SJSA1 (cell line): ENCODE measurements at places on chromosomes 1 and 21. TPM values are rescaled to one million over a fixed set of nuclear protein-coding genes. Genes with fewer than 3 reads are reported as not detected.

- peaks cover 10% of the 10 kb centered on the region for H3K4me1 ChIP-seq
- no peak overlapping the region for H3K4me3 ChIP-seq
- DNase-seq = no peak
Measured at GRCh38 chr1:231557898-231558707, 29.6 kb downstream of the TSNAX start.

DNA sequence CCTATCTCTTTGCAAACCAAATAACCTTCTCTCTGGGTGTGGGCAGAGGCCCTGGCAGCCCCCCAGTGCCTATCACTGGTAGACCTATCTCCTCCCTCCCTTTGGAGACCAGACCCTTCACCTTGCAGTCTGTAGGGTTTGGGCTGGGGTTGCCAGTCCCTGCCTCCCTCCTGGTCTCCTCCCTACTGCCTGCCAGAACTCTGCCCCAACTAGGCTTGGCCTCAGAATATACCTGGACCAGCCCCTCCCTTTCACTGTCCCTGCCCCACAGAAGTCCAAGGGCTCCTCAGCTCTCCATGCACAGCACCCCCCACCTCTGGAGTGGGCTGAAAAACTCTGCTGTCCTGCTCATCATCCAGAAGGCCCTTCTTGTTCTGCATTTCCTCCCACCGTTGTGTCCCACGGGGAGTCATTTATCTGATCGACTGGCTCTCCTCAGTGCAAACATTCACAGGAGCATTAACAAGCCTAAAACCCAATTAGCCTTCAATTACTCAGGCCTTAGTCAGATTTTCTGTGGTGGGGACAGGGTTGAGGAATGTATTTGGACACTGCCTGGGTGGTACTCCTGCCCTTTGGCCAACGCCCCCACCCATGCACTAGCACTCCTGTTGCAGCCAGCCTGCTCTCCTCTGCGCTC, 27.7 kb upstream of the DMBX1 start:
- peaks cover 14% of the 10 kb centered on the region for H3K27me3 ChIP-seq
- no peak overlapping the region for H3K4me3 ChIP-seq
- peaks cover 16% of the 10 kb centered on the region for H3K4me1 ChIP-seq
- no peak overlapping the region for H3K27ac ChIP-seq

DNA sequence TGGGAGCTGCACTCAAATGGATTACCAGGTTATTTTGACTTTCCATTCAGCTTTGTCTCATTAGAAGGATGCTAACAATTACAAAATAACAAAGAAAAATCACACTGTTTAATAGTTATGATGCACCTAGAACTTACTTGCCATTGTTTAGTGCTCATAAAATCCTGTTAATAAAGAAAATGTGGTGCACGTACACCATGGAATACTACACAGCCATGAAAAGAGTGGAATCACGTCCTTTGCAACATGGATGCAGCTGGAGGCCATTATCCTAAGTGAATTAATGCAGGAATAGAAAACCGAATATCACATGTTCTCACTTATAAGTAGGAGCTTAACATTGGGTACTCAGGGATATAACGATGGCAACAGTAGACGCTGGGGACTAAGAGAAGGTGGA, 19.8 kb downstream of the MAP3K21 start:
- DNase-seq = no peak
- peaks cover 10% of the 10 kb centered on the region; the same call in 1 of the 2 replicates for H3K27me3 ChIP-seq
- H3K36me3 ChIP-seq = no peaks in the 10 kb centered on the region
- no peaks in the 10 kb centered on the region for H3K4me1 ChIP-seq

Gene PRAMEF27
- total RNA-seq = not detected in 2 replicates

GRCh38 chr21:35895598-35895997, 164.7 kb downstream of the SETD4 start:
- no peaks in the 10 kb centered on the region for H3K4me1 ChIP-seq
- no peak for DNase-seq
- H3K4me3 ChIP-seq = no peak overlapping the region
- H3K27me3 ChIP-seq = 0 out of 2 replicates have a peak, but pooled peaks cover 3% of the 10 kb centered on the region
- H3K27ac ChIP-seq = no peak overlapping the region

DNA sequence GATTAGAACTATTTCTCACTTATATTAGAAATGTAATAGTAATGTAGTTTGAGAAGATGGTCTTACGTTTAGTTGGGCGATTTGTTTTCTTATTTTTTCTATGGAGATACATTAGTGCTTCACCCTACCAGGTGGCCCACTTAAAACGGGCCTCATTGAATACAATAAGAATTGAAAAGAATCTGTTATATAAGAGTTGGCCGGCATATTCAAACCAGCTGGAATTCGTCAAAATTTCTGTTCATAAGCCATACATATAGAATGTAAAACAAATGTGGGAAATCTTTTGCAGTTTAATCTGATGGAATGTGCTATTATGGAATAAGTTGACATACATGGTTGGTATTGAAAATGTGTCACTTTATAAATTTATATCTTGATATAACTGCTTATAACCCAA, 96.4 kb upstream of the C1orf105 start:
- H3K36me3 ChIP-seq = no peaks in the 10 kb centered on the region
- H3K27me3 ChIP-seq = no peaks in the 10 kb centered on the region

- peaks cover 2% of the 10 kb centered on the region; the same call in 1 of the 2 replicates for H3K36me3 ChIP-seq
- no peak overlapping the region for H3K4me3 ChIP-seq
- H3K27ac ChIP-seq = no peak overlapping the region
- no peaks in the 10 kb centered on the region for H3K27me3 ChIP-seq
- DNase-seq = peak; percentile 18
Measured at GRCh38 chr1:53587252-53587988, 128.2 kb downstream of the DMRTB1 start.

Gene BACH1
- 46.0 and 47.3 TPM in 2 replicates for total RNA-seq

DNA sequence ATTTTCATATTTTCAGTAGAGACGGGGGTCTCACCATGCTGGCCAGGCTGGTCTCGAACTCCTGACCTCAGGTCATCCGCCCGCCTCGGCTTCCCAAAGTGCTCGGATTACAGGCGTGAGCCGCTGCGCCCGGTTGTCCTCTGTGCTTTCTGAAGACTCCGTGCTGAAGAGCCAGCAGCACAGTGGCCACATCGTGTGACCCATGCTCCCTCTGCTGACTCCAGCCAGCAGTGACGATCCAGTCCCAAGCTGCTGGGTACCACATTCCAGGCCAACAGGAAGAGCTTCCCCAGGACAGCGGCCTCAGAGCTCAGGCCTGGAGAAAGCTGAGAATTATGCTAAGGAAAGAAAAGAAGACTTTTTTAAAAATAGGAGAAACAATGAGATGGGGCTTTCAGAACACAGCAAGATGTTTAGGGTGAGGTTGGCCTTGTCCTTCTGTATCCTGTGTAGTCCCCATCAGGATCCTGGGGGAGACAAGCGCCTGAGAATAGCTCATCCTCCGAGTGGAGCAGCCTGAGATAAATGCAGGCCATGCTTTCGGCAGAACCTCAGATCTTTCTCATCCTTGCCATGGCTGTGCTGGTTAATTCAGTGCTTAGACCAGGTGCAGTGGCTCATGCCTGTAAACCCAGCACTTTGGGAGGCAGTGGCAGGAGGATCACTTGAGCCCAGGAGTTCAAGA, 207.1 kb downstream of the SLC35F3 start:
- no peak overlapping the region for H3K27ac ChIP-seq
- no peak overlapping the region for H3K4me3 ChIP-seq
- no peaks in the 10 kb centered on the region for H3K4me1 ChIP-seq
- DNase-seq = no peak

DNA sequence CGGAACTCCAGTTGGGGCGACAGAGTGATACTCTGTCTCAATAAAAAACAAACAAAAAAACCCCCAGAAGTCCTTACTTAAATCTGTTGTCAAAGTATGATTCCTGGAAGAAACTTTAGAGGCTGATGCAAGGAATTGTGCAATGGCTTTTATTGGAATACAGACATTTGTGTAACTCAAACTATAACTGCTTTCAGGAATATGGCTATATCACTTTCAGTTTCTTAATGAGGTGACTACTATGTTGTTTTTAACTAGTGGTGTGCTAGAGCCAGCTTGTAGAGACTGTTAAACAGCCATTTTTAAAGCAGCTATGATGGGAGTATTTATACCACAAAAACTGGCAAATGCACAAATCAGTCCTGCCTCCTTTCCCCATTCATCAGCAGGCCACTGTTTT, 22.7 kb upstream of the DNAJC28 start:
- H3K36me3 ChIP-seq = peaks cover 79% of the 10 kb centered on the region
- no peak overlapping the region for H3K4me3 ChIP-seq
- no peak overlapping the region for H3K27ac ChIP-seq
- no peaks in the 10 kb centered on the region for H3K27me3 ChIP-seq

GRCh38 chr1:78553859-78554258, 63.1 kb downstream of the PTGFR start:
- H3K4me3 ChIP-seq = no peak overlapping the region
- H3K36me3 ChIP-seq = no peaks in the 10 kb centered on the region
- H3K27me3 ChIP-seq = no peaks in the 10 kb centered on the region

Gene PTPRC
- not detected in 2 replicates for total RNA-seq

- H3K36me3 ChIP-seq = peaks cover 62% of the 10 kb centered on the region
- H3K4me1 ChIP-seq = peaks cover 68% of the 10 kb centered on the region
- peak overlapping the region; percentile 50; the same call in 1 of the 2 replicates for H3K27ac ChIP-seq
- peak overlapping the region; percentile 86 for H3K4me3 ChIP-seq
Measured at GRCh38 chr21:38807986-38808385, 2.3 kb downstream of the ETS2 start.
